Gastroesophageal sphincter (tissue), 4 donors: ENCODE measurements at places on chromosomes 2 and 18. TPM values are rescaled to one million over a fixed set of nuclear protein-coding genes. Genes with fewer than 3 reads are reported as not detected.

DNA sequence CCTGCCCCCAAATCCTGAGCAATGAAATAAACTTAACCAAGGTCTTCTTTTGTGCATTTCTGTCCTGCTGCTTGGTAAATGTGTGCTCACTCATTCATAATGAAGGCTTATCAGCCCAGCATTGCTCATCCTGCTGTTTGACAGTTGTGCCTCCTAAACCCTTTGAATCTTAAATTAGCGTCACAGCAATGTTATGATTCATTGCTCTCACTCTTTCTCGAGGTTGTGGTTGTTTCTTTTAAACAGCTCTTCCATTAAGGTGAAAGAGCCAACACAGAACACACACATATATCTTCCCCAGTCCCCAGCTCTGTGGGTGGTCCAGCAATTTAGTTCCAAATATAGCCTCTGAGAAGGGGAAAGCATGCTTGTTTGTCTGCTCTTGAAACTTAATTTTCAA, 84.0 kb downstream of the EVA1A start:
- ATAC-seq = no peak

SKOR2 gene
- not detected for total RNA-seq

MOGAT1 gene
- total RNA-seq = not detected

DNA sequence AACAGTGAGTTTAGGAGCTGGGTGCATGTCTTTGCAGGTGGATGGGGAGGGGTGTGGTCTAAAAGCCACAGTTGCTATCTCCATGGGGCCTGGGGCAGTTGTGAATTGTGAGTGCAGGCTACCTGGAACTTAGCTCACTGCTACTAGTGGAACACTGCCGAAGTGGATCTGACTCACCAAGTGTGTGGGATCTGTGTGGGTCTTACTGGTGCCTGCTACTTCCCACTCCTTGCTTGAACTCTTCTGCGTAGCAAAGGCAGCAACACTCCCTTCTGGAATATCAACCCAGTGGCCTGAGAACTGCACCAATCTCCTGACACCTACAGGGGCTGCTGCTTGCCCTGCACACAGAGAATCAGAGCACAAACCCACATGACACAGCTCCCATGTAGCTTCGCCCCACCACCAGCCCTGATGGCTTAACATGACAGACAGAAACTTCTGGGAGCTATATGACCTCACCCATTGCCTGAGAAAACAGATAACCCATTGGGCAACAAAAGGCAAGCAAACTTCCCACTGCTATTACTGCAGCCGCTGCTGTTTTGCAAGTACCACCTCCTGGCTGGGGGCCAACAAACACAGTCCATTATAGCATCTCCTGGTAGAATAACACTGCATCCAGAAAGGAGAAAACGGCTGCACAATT, 455.1 kb upstream of the DDX18 start:
- ATAC-seq = no peak

MC5R gene
- not detected for total RNA-seq

DNA sequence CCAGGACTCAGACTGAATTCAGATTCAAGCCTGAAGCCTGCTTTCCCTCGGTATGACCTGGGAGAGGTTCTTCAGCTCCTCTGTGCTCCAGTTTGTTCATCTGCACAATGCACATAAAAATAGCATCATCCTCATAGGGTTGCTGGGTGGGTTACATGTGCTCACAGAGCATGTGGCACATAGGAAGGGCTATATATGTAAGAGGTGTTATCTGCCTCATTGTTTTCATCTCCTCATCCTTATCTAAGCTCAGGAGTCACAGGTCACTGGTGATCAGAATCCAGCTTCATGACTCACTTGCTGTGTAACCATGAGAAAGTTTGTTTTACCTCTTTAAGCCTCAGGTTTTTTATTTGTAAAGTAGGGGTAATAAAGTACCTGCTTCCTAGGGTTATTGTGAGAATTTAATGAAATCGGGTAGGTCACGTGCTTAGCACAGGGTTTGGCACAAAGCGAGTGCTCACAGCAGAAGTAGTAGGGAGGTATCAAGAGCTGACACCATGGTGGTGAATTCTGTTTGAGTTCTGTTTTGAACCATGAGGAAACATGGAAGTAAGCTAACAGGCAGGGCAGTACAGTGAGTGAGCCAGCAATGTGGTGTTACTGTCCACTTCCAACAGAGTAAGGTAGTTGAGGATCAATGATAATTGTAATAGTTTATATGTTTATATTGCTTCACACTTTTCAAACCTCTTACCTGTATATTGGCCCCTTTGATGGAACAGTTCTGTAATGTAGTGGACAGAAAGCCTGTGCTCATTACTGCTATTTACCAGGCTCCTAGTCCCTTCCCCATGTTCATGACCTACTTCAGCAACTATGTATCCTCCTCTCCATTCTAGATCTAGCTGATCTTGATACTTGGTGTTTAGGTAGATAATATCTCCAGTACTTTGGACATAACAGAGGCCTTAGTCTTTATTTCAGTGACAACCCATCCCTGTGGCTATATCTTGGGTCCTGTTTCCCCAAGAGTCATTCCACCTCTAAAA, 141.4 kb upstream of the LTBP1 start:
- no peak for ATAC-seq

HTR2B gene
- total RNA-seq = 17.3 TPM
